ENCODE measurements at places on chromosomes 5 and 9. TPM values are rescaled to one million over a fixed set of nuclear protein-coding genes. Genes with fewer than 3 reads are reported as not detected.

GRCh38 chr5:174010365-174010764 is 21.4 kb downstream of the C5orf47 start:
- DNase-seq: no peak

DNA sequence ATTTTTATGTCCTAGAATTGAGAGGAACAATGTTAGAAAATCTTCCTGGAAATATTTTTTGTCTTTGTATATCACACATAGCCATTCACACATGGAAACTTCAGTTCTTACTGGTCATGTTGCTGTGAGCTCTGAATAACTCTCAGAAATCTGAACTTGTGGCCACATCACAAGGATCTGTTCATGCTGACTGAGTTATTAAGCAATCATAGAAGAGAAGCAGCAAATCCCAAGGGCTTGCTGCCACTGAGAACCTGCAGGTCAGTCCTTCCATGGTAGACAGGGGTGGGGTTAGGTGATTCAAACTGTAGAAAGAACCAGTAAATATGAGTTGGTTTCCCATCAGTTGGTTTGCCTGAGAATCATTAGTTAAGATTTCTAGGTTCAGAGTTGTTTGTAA is 27.6 kb downstream of the SGCD start:
- no peak for DNase-seq

DNA sequence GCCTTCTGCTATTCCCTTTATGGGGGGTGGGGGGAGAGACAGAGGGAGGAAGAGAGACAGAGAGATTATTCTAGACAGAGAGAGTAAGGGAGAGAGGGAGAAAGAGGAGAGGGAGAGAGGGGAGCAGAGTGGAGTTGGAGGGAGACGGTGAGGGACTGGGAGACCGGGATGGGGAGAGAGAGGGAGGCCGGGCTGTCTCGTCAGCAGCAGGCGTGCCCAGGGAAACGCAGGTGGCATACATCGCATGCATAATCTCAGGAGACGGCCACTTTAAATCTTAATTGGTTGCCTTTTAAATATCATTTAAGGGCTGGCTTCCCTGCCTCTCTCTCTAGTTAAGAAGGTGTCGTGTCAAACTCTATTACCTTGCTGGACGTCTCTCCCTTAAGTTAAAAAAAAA is 8.4 kb downstream of the IRX4 start:
- no peak for DNase-seq

GRCh38 chr9:104725014-104725413 is 22.5 kb upstream of the NIPSNAP3A start:
- DNase-seq: no peak

The BRINP1 gene
- not detected for total RNA-seq

All from tibial nerve (tissue), 4 donors.